ENCODE measurements at places on chromosomes 5 and 9.

GRCh38 chr9:121353241-121354061 lies 16.6 kb downstream of the STOM start:
- no peak for DNase-seq

DNA sequence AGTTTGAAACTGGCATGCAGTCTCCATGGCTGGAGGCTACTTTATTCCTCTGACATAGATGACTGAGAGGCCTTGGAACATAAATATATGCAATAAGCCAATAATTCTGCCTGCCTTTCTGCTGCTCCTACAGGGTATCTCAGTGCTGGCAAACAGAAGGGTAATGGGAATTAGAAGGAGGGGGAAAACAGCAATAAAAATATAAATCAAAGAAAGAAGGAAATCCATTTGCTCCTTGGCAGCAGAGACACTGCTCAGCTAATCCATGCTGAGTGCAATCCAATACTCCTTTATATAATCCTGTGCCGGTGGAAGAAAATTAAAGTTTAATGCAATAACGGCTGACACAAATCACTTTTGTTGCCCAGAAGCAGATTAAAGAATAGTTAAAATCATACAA lies 478.9 kb downstream of the SPATA31D1 start:
- no peak for DNase-seq

- no peak for DNase-seq
These were observed 288.1 kb downstream of the TMEM167A start for GRCh38 chr5:82789095-82789494.

DNA sequence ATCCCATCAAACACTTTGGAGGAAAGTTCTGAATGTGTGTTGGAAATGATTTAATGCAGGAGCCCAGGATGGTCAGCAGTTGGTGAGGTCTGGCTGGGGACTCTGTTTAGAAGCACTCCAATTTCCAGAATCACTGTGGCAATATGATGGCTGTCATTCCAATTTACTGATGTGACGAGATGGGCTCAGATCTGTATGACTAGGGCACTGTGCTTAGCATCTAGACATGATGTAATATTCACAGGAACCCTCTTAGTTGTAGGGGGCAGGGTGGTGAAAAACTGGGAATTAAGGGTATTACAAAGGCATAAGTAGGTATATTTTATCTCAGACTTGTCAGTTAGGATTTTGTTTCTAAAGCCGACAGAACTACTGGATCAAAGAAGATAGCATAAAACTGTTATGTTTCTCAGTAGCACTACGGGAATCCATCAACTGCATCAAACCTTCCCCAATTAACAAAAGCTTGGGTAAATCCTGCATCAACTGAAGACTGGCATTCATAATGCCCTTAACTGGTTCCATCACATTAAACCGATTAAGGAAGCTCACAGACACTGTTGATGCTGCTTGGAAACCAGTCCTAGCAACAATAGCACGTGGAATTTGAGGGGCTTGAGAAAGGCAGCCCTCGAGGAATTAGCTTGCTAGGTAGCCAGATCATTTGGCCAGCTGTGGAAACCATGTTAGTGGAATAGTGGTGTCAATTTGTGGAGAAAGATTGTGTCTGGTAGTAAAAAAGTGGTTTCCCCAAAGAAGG lies 86.1 kb downstream of the SV2C start:
- DNase-seq, result no peak

- DNase-seq, result no peak
These were observed 2.5 kb downstream of the BRIX1 start for GRCh38 chr5:34918025-34918424.

DNA sequence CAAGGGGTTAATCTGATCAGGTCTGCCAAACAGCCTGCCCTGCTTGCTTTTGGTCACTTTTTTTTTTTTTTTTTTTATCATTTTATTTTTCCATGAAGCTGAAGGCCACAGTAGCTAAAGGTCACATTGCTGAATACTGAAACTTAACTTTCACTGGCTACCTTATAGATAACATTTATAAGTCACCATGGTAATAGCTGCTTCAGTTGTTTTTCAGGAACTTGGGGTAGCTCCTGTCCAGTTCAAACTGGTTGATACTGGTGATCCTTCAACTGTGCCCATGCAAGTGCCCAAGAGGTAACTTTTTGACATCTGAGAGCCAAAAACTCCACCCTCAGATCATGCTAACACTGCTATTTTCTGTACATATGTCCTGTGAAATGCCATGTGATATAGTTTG lies 68.3 kb upstream of the RGS7BP start:
- no peak for DNase-seq

GRCh38 chr5:78624011-78624541 lies 24.5 kb downstream of the LHFPL2 start:
- no peak for DNase-seq

DNA sequence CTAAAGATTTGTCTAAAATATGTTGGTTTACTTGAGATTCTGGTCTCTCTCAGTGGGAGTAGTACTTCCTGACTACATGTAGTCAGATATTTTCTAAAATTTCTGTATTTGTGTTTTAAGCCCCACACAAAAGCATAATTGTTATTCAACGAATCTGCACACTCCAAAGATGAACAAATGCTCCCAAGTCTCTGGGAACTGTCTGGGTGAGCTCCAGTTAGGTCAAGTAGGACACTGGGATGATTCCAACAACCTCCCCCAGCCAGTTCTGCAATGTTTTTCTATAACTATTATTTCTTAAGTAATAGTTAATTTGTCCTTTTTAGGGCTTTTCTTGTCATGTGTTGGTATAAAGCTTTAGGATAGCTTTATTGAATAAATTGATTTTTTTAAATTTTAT lies 174.6 kb downstream of the FAM174A start:
- no peak for DNase-seq

DNA sequence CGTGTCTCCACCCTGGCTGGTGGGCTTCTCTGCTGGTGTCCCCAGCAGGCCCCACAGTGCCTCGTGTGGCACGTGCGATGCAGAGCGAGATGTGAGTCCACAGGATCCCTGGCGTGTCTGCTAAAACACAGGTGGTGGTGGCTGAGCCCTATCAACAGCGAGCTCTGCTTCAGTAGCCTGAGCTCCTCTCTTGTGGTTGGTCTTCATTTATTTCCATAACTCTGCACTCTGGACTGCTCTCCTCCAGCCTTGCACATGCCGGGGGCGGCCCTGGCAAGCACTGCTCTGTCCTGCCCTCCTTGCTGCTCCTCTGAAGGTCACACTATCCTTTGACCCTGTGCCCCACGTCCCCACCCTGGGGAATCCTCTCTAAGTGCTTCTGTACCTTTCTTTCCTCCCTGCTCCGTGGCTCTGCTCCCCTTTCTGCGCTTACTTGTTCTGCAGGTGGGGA lies 59.2 kb downstream of the NSUN2 start:
- no peak for DNase-seq

DNA sequence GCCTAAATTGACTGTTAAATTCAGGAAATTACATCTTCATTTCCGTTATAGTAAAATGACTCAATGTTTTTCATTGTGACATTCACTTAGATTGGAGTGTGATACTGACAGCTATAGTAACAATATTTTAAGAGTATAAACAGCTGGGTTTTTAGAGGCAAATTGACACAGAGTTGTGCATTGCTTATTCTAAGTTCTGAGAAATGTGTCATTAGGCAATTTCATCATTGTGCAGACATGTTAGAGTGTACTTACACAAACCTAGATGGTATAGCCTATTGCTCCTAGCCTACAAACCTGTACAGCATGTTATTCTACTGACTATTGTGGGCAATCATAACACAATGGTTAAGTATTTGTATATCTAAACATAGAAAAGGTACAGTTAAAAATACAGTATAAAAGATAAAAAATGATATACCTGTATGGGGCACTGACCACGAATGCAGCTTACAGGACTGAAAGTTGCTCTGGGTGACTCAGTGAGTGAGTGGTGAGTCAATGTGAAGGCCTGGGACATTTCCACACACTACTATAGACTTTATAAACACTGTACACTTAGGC lies 132.7 kb downstream of the PDE4D start:
- DNase-seq, result no peak

GRCh38 chr9:105342147-105342505 lies 97.7 kb downstream of the SLC44A1 start:
- no peak for DNase-seq

- DNase-seq, result no peak
These were observed 90.3 kb upstream of the PHYKPL start for GRCh38 chr5:178322736-178323540.

DNA sequence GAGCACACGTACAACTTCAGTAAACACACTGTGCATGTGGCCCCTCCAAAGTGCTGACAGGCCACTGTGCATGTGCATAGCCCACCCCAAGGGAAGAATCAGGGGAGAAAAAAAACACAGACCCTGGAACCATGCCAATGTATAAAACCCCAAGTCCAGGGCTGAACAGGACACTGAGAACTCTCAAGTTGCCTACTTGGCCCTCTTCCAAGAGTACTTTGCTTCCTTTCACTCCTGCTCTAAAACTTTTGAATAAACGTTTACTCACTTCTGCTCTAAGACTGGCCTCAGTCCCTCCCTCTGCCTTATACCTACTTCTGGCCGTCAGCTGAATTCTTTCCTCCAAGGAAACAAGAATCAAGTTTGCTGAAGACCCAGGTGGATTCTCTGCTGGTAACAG lies 77.7 kb upstream of the NFIB start:
- DNase-seq, result no peak

- DNase-seq, result no peak
These were observed 123.0 kb upstream of the GRIN3A start for GRCh38 chr9:101861472-101861871.

- peak; percentile 88 for DNase-seq
These were observed 5.7 kb downstream of the PDE6A start for GRCh38 chr5:149938791-149939358.

- DNase-seq, result no peak
These were observed 183.5 kb upstream of the NFIB start for GRCh38 chr9:14497476-14497875.

- DNase-seq, result no peak
These were observed 144.4 kb upstream of the IRX2 start for GRCh38 chr5:2895876-2896275.

DNA sequence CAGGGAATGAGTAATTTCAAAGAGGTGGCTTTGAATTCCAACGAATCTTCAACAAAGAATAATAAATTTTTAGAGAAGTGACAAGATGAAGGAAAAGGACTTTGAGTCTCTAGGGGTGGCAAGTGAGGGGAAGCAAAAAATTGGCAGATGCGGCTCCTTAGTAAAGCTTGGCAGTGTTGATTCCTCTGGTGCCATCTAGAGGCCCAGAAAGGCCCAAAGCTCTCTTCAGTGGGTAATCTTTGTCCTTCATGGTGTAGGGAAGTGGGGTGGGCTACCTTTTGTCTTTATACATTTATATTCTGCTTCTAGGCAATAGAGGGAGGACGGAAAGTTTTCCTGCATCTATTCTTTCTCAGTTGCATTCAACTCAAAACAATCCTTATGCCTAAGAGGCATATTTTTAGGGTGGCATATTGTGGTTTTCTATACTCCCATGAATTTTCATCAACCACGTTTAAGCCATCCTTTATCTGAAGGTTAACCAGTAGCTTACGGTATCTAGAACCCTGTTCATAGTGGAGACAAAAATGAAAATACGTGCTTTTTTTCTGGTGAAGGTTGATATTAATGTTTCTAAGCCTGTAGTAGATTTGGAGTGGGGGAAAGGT lies 17.5 kb upstream of the ROPN1L start:
- no peak for DNase-seq

DNA sequence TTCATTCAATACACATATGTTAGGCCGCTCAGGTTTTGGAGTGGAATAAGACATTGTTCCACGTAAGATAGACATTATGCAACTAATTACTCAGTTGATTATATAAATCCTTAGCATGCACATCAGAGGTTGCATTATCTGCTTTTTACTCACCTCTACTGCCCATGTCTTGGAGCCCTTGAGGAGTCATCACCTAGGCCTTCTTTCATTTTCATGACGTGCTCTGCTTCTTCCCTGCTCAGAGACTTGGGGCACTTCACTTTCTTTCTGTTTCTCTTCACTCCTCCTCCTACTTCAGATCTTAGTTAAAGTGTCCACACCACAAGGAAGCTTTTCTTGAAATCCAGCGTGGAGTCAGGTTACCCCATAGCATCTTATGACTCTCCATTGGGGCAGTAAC lies 241.1 kb downstream of the TLR4 start:
- no peak for DNase-seq

DNA sequence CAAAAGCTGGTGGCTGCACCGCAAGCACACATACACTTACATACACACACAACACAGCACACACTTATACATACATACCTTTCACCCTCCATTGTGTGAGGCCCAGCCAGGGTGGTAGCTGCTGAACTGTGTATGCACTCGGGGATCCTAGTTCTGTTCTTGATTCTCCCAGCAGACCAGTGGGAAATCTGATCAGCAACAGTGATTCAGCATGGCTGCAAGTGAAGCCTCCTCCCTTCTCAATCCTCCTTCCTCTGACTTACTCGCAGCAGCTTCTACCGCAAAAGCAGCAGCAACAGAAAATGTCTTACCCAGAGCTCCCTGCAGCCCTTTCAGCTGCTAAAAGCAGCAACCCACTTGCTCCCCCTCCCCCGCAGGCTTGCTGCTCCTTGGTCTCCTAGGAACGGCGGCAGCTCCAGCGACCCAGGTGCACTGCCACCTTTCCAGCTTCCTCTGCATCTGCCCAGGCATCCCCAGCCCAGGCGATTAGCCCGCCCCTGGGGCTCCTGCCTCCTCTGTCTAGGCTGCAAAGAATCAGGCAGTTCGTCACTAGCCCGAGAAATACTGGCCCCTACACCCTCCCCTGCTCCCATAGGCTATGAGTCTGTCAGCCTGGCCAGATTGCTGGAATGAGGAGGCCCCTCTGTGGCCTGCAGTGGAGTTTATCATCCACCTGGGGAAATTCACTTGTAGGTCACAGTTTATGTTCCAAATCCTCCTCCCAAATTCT lies at the start of gene KLHL3:
KLHL3 (minus strand) TSS at position 535 of the 730 bp plus-strand sequence; CDS start at position 92, 443 bp downstream.
- no peak for DNase-seq

DNA sequence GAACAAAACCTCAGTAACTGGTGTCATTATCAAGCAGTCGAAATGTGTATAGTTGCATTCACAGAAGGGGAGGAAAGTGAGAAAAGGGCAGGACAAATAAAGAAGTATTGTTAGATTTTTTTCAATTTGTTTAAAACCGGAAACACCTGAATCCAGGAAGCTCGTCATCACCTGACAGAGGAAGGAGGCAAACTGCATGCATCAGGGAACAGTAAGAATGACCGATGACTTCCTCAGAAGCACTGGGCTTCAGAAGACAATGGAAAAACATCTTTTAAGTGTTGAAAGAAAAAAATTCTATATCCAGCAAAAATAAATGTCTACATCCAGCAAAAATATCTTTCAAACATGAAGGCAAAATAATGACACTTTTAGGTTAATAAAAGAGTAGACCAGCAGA lies 29.5 kb downstream of the PLEKHG4B start:
- DNase-seq, result no peak

DNA sequence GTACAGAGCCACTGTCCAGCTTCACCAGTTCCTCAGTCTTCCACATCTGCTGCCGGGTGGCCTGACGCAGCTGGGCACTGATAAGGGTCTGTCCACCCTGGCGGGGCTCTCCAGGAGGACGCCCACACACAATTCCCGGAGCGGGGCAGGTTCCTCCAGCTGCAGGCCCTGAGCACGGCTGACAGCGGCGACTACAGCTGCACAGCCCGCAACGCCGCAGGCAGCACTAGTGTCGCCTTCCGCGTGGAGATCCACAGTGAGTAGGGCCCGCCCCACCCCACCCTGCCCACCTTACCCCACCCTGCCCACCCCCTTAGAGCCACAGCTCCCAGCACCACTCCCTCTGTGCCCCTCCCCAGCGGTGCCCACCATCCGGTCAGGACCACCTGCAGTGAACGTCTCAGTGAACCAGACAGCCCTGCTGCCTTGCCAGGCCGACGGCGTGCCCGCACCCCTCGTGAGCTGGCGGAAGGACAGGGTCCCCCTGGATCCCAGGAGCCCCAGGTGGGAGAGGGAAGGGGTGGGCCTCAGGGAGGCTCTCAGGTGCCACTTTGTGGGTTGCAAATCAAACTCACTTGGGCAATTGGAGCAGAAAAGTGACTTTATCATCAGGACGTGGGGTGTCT lies 48.8 kb upstream of the ASS1 start:
- no peak for DNase-seq
